Activated CD4-positive, alpha-beta memory T cell treated with anti-CD3 and anti-CD28 coated beads for 36 hours (primary cell): ENCODE measurements at places on chromosomes 13 and 19.
A peak's percentile ranks its signal among the peaks of the same experiment; 100 is the strongest.

DNA sequence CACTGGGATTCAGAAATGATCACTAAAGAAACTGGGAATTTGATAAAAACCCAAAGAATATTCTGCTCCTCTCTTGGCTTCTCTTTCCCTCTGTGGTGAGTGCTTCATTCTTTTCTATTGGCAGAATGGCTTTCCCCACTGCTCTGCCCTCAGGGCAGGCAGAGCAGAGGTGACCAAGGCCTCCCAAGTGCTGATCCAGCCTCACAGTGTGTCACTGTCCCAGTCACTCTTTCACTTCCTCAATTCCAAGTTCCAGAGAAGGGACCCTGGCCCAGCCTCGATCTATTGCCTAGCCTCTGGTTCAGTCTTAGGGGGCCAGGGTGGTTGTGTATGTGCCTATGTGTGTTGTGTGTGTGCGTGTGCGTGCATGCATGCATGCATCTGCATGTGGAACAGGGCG, 180.6 kb upstream of the TMTC4 start:
- no peak for DNase-seq

GRCh38 chr13:51562011-51562671, 22.1 kb upstream of the WDFY2 start:
- DNase-seq: peak; percentile 31

GRCh38 chr19:8265872-8266271, 42.3 kb downstream of the CD320 start:
- no peak for DNase-seq

DNA sequence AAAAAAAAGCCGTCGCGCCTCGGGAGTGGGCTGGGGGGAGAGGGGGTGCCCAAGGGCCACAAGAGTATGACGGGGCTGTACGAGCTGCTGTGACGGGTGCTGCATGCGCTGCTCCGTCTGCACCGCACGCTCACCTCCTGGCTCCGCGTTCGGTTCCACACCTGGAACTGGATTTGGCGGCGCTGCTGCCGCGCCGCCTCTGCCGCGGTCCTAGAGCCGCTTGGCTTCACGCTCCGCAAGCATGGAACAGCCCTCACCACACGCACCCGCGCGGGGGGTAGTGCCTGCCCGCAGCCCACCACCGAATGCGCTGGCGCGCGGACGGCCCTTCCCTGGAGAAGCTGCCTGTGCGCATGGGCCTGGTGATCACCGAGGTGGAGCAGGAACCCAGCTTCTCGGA, 18.8 kb downstream of the C1QTNF9 start:
- no peak for DNase-seq

DNA sequence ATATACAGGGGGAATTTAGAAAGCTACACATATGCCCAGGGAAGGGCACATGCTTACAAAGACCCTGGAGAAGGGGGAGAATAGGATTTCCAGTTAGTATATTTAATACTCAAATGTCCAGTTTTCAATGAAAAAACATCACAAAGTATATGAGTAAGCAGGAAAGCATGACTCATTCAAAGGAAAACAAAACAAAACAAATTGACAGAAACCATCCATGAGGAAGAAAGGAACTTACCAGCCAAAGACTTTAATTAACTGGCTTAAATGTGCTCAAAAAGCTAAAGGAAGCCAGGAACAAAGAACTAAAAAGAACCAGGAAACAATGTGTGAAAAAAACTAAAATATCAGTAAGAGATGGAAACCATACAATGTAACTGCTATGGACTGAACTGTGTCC, 716.2 kb upstream of the ARGLU1 start:
- no peak for DNase-seq

DNA sequence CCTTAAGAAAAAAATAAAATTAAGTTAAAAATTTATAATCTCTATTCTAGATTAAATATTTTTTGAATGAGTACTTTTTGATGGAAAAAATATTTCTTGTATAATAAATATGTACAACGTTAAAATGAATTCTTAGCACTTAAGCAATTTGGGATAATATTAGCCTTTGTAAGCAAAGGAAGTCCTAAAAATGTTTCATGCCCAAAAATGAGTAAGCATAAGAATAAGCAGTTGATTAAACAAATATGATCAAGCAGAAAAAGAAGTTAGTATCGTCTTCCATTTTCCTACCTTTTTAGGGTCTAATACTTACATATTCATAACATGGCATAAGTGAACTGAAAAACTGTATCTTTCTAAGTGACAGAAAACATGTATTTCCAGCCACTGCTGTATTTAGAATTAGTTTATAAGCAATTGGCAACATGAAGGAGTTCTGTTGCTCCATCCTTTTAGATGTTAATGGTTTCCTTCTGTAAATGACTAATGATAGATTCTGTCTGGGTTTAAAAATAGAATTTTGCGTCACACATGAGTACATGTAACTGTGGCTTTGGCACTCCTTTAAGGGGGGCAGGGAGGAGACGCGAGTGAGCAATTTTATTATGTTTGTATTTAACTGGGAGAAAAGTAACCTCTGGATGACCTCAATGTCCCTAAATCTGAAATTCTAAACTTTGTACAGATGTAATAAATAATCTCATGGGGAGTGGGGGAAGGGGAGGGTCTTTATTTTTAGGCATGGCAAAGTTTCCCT, 237.4 kb downstream of the RGCC start:
- DNase-seq: no peak

- DNase-seq: no peak
Measured at GRCh38 chr13:23098161-23098907, 82.4 kb upstream of the SGCG start.

GRCh38 chr13:76680112-76680511, 206.1 kb downstream of the KCTD12 start:
- DNase-seq: no peak

DNA sequence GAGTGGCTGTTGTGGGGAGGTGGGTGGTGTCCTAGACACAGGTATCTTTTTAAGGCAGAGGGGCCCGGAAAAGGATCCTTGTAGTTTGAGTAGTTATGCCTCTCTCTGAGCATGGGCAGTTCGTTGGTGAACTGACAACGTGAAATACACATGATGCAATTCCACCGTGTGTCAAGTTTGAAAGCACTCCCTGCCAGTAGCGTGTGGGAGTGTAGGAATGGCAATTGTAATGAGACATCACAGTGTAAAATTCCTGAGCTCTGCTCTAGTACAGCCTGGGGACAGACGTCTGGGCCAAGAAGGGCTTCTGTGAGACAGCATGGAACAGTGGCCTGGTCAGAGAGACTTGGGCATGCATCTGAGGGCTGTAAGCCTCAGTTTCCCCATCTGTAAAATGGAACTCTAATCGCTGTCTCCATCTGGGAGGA, 10.4 kb upstream of the ASF1B start:
- DNase-seq: no peak

DNA sequence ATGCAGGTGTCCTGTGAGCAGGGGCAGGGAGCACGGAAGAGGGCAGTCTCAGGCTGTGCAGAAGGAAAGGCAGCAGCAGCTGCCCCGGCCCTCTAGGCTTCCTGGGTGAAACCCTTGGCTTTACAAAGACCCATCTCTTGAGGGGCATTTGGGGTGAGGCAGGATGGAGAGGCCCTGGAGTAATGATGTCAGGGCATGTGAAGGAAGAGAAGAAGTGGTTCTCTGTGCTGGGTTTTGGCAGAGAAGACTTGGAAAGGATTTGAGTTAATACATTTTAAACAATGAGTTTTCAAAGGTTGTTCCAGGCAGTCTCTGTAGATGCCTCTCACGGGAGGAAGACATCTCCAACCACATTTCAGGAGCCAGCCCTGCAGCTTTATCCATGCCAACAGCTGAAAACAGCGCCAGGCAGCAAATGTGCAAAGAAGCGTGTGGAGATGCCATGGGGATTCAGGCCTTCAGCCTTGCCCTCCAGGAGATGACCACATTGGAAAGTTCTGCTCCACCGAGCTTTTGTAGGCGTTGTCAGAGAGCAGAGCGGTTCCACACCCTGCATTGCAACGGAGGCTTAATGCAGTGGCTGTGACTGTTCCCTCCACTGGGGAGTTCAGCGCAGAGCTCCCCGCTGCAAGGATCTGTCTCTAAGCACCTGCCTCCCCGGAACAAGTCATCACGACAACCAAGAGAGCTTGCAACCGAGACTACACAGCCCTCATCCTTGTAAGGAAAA, 322.8 kb downstream of the UQCRFS1 start:
- no peak for DNase-seq

DNA sequence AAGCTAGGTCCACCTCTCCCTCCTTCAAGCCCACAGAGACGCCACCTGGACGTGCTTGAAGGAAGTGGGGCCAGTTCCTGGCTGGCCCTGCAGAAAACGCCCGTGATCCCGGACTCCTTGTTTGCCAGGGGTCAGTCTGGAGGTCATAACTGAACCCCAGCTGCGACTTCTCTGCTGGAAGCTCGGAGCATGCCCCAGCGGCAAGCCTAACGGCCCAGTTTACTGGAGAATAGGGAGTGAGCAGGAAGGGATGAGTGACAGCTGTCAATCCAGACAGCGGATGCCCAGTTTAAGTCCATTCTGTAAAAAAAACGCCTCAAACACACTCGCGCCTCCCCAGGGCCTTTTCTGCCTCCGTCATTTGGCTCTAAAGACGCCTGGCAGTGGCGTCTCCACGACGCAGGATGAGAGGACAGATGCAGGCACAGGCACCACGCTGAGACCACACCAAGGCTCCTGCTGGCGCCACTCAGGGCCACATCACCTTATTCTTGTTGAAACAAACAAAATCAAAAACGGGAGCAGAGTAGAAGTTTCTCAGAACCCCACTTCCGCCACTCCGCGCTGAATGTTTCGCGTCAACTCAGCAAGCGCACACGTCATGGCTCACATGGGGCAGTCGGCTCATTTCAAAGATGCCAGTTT, 57.6 kb downstream of the RASA3 start:
- no peak for DNase-seq

- peak; percentile 80 for DNase-seq
Measured at GRCh38 chr19:2627319-2627829, 75.1 kb downstream of the GNG7 start.

- no peak for DNase-seq
Measured at GRCh38 chr19:39130337-39131254, 5.0 kb downstream of the PAK4 start.

DNA sequence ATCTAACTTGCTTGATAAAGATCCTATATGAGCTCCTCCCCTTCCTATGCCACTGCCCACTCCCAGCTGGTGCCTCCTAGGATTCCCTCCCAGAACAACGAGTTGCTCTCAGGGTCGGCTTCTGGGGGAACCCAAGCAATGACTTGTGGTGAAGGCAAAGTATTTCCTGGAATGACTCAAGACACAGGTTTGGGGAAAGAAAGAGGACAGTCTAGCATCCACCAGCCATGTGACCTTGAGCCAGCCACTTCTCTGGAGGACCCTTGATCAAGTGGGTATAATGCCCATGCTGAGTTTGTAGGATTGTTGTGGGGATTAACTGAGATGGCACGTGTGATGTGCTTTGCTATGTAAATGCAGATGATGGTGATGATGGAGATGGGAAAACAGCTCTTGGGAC, 33.0 kb downstream of the MBD3L2B start:
- no peak for DNase-seq

DNA sequence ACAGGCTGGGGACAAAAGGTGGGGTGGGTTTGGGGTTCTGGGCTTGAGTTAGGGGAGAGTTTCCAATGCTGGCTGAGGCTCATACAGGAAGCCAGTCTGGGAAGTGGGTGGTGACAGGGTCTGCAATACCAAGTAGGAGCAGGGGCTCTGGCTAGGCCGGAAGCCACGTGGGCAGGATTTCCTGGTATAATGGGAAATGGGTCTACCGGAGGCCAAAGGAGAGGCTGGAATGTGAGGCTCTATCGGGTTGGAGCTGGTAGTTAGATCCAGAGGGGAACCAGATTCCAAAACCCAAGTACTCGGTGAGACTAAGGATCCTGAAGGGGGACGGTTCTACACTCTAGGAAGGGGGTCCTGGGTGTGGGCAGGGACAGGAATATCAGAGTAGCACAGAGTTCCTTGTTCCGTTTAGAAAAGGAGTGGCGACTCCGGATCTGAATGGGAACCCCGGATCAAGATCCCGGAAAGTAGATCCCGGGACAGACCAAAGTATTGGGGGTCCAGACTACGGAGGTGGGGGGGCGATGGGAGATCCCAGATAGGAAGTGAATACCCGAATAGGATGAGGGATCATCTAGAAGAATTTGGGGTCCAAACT, 802 bp downstream of the CDC37 start:
- no peak for DNase-seq

GRCh38 chr19:13005861-13006370, 10.6 kb downstream of the NFIX start:
- DNase-seq: no peak

GRCh38 chr19:6097911-6098310, 12.4 kb downstream of the RFX2 start:
- DNase-seq: no peak

- no peak for DNase-seq
Measured at GRCh38 chr13:111482806-111483620, 162.6 kb downstream of the TEX29 start.

DNA sequence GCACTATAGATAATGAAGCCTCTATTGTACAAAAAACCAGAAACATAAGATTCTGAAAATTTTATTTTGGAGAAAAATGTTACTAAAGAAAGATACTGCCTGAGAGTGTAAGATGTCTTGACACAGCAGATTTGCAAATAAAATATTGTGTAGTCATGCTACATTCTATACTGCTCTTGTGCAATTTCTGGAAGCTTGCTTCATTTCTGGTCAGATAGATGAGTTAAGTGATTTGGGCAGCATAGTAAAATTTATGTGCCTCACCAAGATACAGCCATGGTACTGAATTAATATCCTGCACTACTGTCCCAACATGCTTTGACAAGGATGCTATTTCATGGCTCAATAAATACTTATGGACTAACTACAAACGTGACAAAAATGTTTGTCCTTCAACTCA, 55.1 kb upstream of the STARD13 start:
- DNase-seq: no peak

- no peak for DNase-seq
Measured at GRCh38 chr13:72469906-72470305, 257.5 kb downstream of the MZT1 start.

- no peak for DNase-seq
Measured at GRCh38 chr19:7986321-7987113, 18.9 kb downstream of the ELAVL1 start.

DNA sequence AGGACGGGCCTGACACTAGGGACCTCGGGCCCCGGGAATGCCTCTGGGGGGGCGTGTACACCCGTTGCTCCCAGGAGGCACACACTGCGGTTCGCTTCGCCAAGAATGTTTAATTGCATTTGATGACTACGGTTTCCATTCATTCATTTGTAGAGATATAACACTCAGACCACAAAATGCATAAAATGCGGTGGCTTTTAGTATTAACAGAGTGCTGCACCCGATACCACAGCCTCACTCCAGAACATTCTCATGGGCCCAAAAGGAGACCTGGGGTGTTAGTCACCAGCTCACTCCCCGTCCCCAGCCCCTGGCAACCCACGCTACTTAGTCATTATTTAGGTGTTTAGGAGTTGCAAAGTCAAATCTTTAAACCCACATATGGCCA, 21.8 kb downstream of the HCN2 start:
- peak; percentile 92 for DNase-seq

DNA sequence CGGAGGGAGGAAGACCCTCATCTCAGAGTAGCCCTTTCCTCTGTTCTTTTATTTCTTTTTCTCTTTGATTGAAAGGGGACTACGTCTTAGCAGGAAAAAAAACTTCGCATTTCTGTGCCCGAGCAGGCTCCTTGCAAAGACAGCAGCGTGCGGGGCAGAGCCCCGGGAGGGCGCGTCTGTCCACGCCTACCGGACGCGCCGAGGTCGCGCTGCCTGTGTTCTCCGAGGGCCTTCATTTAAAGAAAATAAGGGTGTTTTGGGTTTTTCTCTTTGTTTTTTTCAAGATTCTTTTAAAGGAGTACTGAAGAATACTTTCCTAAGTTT, 29.2 kb downstream of the CERS1 start:
- DNase-seq: no peak

GRCh38 chr13:45101327-45102018, 18.8 kb upstream of the GTF2F2 start:
- DNase-seq: no peak

- no peak for DNase-seq
Measured at GRCh38 chr13:46996316-46997030, 99.6 kb upstream of the HTR2A start.
